Caki2 (cell line): ENCODE measurements at places on chromosomes 7 and 10. TPM values are rescaled to one million over a fixed set of nuclear protein-coding genes. Genes with fewer than 3 reads are reported as not detected.

- no peak for DNase-seq
These were observed 11.5 kb downstream of the STEAP2 start for GRCh38 chr7:90222811-90223725.

- DNase-seq = no peak
These were observed 25.3 kb downstream of the CCDC6 start for GRCh38 chr10:59880971-59881510.

GRCh38 chr7:82347808-82348207 is 95.8 kb downstream of the CACNA2D1 start:
- no peak for DNase-seq

- no peak for DNase-seq
These were observed 46.2 kb downstream of the ZNF438 start for GRCh38 chr10:30985512-30985911.

- DNase-seq = no peak
These were observed 748.4 kb upstream of the PHF14 start for GRCh38 chr7:10225275-10225674.

GRCh38 chr10:72353965-72354355 is 759 bp downstream of the DNAJB12 start:
- DNase-seq = peak; percentile 50

DNA sequence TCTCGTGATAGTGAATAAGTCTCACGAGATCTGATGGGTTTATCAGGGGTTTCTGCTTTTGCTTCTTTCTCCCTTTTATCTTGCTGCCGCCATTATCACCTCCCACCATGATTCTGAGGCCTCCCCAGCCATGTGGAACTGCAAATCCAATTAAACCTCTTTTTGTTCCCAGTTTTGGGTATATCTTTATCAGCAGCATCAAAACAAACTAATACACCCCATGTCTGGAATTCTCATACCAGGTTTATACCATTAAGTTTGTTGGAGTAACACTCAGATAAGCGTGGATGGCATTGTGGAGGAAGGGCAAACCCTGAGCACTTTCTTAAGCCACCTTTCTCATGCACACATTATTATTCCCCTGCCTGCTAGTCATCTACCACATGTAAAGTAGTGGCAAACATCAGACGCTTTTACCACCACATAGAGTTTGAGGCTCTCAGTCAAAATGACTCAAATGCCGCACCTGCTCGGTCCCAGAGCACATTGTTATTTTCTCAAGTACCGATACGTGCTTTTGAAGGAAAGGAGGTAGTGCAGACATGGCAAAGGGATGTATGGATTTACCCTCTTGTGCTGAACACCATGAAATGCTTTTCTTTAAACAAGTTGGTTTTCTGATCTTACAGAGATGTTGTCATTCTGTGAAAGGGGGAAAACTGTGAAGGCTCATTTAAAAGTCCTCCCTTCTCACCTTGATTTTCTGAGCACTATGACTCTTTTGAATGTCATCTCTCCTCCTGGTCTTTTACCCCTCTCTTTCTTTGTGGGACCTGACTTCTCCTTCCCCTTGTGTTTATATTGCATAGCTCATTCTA is 429.7 kb downstream of the EXOC4 start:
- DNase-seq = no peak

GRCh38 chr7:70944516-70944915 is 187.4 kb upstream of the GALNT17 start:
- no peak for DNase-seq

DNA sequence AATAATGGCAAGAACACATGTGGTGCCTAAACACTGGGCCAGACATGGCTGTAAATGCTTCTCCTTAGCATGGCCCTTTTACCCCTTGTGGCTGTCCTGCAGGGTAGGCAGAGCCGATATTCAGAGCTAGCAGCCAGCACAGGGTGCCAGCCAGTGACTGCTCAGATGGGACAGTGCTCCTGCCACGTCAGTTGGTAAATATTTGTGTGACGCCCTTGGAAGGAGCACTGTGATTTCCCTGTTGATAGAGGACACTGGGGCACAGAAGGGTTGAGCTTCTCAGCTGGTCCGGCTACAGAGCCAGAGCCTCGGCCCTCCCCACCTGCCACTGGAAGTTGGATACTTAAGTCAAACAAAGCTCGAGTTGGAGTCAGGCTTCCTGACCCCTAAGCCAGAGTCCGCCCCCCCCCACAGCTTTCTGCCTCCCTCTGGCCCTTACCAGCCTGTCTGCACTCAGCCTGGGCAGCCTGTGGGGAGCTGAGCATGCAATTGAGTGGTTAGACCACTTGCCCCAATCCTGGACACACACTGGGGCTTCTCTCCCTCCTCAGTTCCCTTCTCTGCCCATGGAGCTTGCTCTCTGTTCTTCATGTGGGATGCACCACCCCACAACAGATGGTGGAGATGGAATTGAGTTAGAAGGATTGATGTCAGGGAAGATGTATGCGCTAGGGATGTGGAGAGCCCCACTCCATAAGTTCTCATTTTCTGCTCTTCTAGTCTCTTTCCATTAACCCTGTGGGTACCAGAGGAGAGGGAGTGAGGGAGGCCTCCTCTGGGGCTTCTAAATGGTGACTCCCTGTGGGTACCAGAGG is 350.8 kb downstream of the PLXNA4 start:
- no peak for DNase-seq

DNA sequence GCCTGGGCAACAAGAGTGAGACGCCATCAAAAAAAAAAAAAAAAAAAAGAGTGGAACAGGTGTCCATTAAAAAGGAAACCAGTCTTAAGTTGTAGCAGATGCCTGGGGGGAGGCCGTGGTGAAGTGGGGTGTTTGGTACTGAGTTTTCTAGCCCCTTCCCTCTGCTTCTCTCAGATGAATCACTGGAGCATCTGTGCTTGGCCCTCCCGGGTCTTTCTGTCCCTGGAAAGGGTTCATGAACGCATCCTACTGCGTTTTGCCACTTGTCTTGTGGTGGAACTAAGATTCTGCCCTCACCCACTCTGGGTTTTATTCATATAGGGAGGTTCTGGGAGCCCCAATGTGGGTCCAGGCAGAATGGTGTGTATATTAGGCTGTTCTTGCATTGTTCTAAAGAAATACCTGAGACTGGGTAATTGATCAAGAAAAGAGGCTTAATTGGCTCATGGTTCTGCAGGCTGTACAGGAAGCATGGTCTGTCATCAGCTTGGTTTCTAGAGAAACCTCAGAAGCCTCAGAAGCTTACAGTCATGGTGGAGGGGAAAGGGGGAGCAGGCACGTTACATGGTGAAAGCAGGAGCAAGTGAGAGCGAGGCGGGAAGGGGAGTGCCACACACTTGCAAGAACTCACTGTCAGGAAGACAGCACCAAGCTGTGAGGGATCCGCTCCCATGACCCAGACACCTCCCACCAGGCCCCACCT is 63.5 kb downstream of the CAMK1D start:
- no peak for DNase-seq

- no peak for DNase-seq
These were observed 203.9 kb upstream of the PCLO start for GRCh38 chr7:83366629-83367028.

DNA sequence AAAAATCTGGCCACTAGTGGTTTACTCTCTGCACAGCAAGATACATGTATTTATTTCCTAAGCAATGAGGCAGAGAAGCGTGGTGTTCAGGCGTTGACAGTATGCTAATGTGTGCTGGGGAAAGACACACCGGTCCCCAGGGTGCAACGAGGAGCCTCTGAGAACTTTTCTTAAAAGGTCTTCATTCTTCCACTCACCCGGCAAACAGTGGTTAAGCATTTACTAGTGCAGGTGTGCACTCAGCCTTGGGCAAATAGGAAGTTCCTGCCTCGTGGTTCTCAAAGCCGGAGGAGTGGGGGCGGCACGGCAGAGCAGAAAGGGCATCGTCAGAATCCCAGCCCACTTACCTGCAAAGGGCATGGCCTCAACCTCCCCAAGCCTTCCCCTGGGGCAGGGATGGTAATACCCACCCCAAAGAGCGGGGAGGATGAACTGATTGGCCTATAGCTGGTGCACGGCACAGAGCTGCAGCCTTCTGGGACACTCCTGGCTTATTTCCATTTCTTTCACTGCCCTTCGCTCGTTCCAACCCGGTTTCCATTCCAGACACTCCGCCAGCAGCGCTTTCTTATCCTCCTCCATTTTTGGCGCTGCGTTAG is 184.3 kb upstream of the CTBP2 start:
- peak; percentile 14 for DNase-seq

GRCh38 chr10:80144696-80145131 is 12.2 kb downstream of the PLAC9 start:
- DNase-seq = no peak

- DNase-seq = no peak
These were observed 41.6 kb downstream of the MRPS33 start for GRCh38 chr7:140972876-140973829.

DNA sequence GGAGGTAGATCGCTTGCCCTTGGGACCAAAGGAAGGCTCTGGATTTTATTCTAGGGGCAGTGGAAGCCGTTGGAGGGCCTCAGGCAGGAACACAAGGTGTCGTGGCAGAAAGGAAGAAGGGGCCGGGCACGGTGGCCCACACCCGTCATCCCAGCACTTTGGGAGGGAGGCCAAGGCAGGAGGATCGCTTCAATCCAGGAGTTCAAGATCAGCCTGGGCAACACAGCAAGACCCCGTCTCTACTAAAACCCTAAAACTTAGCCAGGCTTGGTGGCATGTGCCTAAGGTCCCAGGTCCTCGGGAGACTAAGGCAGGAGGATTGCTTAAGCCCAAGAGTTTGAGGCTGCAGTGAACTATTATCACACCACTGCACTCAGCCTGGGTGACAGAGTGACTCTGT is 5.2 kb upstream of the PDGFA start:
- no peak for DNase-seq

- DNase-seq = no peak
These were observed 67.8 kb downstream of the RAMP3 start for GRCh38 chr7:45225311-45225947.

DNA sequence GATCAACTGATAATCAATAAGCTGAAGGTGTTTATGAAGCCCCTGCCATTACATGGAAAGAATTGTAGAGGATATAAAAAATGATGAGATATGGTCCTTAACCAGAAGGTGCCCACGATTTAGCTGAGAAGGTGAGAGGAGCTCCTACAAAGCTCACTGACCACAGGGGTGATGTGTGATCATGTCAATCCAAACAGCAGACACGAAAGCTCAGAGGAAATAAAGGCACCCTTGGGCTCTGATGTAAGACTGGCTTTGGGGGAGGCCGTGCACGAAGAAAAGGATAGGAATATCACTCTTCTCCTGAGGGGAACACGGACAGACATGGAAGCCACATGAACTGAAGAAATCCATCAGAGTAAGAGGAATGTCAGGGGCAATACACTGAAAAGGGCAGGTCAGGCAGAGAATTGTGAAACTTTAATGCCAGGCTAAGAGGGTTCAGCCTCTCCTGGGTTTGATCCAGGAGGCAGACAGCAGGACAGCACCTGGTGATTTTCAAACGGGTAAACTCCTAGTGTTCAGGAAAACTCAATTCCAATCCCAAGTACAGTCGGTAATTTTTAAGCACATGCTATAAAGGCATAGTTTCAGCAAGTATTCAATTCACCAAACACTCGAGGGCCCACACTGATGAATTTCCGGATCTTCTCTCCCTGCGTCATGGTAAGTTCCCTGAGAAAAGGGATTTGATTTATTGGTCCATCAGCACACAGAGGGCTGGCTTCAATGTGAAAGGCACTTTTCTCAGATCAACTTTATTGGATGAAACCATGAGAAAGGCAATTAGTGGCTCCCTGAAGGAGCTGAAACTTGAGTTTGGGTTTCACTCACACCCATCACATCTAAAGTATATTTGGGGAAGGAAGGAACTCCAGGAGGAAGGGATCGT is 163.8 kb downstream of the PRPF18 start:
- DNase-seq = no peak

DNA sequence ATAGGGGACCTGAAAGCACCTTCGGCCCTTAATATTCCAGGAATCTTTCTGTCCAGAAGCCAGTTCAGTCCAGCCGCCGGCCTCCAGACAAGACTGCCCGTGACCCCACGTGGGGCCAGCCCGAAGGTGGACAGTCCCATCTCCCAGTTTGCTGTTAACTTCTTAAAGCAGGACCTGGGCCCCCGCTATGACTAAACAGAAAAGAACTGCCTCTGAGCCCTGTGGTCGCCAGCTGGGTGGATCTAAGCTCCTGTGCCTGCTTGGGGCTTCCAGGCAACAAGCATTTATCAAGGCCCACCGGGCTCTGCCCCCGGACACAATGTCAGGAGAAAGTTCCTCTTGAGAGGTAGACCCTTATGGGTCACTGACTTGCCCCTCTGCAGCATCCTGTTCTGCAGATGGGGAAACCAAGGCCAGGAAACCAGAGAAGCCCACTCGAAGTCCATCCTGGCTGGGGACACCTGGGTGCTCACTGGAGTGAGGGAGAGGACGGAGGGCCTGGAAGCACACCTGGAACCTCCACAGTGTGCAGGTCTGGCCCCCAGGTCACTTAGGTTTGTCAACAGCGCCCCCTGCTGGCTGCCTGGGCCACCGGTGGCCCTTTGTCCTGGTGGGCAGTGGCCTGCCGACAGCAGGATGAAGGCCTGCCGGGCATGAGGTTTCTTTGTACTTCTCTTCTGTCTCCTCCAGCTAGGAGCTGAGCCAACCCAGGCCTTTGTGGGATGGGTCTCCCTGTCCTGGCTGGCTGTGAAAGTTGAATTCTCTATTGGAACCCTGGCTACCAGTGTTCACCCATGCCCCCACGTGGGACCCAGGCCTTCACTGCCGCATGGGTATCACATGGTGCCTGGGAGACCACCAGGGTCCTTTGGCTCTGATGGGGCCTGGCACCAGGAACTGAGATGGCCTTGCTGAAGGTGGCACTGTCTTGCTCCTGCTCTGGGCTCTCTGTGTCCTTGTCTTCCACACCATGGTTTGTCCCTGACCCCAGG is 128.0 kb downstream of the ZMIZ1 start:
- DNase-seq = peak; percentile 61

DNA sequence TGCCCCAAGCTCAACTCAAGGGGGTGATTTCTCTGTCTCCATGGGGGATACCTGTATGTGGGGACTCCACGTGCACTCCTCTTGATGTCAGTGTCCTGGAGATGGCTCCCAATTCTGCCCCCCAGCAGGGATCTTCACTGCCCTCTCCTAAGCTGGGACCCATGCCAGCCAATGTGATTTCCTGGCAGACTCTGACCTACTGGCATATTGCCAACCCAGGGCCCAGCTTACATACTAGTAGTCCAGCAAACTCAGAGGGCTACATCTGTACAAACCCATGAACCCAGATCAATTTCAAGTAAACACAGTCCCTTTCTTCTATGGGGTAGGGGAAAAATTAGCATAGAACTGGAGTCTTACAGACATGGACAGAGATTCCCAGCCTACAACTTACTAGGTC is 26.2 kb upstream of the BMPR1A start:
- DNase-seq = no peak

GRCh38 chr10:49264177-49264677 is 34.7 kb upstream of the C10orf71 start:
- no peak for DNase-seq

DNA sequence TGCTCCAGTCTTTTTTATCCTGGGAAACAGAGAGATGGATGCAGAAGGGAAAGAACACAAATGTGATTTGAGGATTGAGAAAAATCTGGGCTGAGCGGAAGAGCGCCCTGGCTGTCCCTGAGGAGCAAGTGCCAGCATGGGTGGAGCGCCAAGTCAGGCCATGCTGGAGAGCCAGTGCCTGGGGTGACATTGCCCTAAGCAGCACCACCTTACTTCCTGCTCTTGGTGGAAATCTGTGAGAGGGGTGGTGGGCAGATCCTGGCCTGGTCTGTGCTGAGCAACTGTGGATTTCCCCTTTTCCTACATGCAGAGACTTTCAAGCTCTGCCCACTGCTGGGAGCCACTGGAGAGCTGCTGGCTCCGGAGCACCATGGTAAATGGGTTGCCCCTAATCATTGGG is 36.9 kb downstream of the DDIT4 start:
- no peak for DNase-seq

The PTF1A gene
- total RNA-seq = not detected in 2 replicates

The METTL2B gene
- total RNA-seq = 17.3 and 22.4 TPM in 2 replicates

The SFTPA1 gene
- not detected in 2 replicates for total RNA-seq

The OR2A12 gene
- not detected in 2 replicates for total RNA-seq

The NUTM2E gene
- total RNA-seq = not detected in 2 replicates
